Activated CD8-positive, alpha-beta T cell treated with anti-CD3 and anti-CD28 coated beads, Interleukin-2, amount 10 ng/mL, durations not matched to agents 7 days and 5 days (primary cell): ENCODE measurements at places on chromosomes 4 and X.

DNA sequence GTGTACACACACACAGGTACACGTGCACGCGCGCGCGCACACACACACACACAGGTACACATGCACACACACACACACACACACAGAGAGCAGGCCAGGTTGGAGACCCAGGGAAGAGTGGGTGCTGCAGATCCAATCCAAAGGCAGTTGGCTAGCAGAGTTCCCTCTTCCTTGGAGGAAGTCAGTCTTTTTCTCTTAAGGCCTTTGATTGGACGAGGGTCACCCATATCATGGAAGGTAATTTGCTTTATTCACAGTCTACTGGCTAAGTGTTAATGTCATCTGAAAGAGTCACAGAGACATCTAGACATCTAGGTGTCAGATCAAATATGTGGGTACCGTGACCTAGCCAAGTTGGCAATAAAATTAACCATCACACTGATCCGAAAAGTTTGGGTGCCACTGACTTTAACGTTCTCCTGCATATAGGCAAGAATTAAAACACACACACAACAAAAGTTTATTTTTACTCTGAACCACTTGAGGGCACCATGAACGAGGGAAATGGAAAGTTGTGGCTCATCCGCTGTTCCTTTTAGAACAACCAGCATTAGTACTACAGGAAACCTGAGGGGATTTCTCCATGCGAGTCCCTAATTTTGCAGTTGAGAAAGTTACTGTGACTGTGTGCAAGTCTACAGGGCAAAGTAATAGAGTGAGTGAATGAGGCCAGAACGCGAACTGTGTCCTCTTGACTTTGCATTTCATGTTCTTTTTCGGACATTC, 66.0 kb upstream of the STOX2 start:
- no peaks in the 10 kb centered on the region for H3K36me3 ChIP-seq
- H3K27me3 ChIP-seq = peaks cover 3% of the 10 kb centered on the region
- DNase-seq = no peak
- H3K4me3 ChIP-seq = no peak overlapping the region
- H3K27ac ChIP-seq = no peak overlapping the region
- no peaks in the 10 kb centered on the region for H3K4me1 ChIP-seq

DNA sequence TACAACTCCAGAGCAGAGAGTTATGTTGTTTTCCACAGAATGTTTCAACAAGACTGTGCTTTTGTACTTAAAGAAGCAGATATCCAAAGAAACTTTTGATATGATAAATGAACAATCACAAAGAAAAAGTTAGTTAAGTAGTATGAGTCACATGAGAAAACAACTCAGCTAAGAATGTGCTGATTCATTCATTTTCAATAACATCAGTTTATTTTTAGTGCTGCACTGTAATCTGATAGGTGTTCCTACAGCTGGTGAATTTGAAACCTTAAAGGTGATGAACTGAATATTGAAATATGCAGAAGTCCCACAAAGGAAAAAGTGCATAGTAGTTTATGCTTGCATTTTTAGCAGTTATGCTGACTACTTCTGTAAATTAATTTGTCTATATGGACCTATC, 180.3 kb upstream of the TENM3 start:
- H3K4me3 ChIP-seq = no peak overlapping the region
- no peak overlapping the region for H3K27ac ChIP-seq
- H3K4me1 ChIP-seq = no peaks in the 10 kb centered on the region

DNA sequence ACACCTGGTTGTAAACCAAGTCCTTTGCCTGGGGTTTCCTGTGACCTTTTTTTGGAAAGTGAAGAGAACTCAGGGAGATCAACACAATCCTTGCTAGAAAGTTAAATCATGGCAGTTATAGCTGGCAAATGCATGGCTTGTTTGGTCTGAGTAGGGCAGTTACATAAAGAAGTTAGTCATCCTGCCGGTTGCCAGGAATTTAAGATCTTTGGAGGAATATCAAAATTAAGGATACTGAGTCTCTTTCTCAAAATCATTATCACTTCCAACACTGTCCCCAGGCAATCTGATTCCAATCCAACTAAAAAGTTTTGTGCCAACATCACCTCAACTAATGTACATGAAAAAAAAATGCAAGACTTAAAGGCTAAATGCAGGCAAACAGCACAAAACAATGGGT, 40.3 kb downstream of the C4orf54 start:
- no peaks in the 10 kb centered on the region for H3K36me3 ChIP-seq
- H3K27me3 ChIP-seq = peaks cover 14% of the 10 kb centered on the region
- no peak overlapping the region for H3K27ac ChIP-seq
- no peaks in the 10 kb centered on the region for H3K4me1 ChIP-seq
- DNase-seq = no peak

- no peak overlapping the region for H3K27ac ChIP-seq
- H3K36me3 ChIP-seq = no peaks in the 10 kb centered on the region
- peaks cover 19% of the 10 kb centered on the region for H3K27me3 ChIP-seq
- no peak for DNase-seq
- no peak overlapping the region for H3K4me3 ChIP-seq
Observed at GRCh38 chr4:71232056-71232430, 106.8 kb upstream of the SLC4A4 start.

DNA sequence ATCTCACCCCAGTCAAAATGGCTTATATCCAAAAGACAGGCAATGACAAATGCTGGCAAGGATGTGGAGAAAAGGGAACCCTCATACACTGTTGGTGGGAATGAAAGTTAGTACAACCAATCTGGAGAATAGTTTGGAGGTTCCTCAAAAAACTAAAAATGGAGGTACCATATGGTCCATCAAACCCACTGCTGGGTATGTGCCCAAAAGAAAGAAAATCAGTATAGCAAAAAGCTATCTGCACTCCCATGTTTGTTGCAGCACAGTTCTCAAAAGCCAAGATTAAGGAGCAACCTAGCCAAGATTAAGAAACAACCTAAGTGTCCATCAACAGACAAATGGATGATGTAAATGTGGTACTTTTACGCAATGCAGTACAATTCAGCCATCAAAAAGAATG, 70.7 kb downstream of the DCAF12L1 start:
- H3K4me1 ChIP-seq = no peaks in the 10 kb centered on the region
- H3K27me3 ChIP-seq = no peaks in the 10 kb centered on the region
- H3K36me3 ChIP-seq = no peaks in the 10 kb centered on the region
- no peak for DNase-seq
- H3K4me3 ChIP-seq = no peak overlapping the region

DNA sequence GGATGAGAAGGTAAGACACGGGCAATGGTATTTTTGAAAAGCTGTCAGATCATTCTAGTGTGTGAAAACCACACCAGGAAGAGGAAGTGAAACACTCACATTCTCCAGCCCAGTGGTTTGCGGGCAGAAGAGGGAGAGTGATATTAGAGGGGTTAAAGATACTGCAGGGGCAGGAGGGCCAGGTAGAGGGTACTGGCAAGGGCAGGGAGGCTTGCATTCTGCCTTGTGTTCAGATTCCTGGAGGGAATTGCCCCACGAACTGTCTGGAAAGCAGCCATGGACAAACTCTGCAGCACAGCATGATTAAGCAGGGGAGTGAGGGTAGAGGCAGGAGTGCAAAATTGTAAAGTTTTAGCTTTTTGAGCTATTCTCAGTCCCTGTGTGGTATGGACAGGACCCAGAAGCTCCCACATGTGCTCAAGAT, 30.9 kb downstream of the NIPAL1 start:
- DNase-seq = peak; percentile 91
- H3K27ac ChIP-seq = peak overlapping the region; percentile 77
- peaks cover 56% of the 10 kb centered on the region for H3K4me1 ChIP-seq
- H3K27me3 ChIP-seq = peaks cover 27% of the 10 kb centered on the region
- H3K36me3 ChIP-seq = peaks cover 2% of the 10 kb centered on the region
- peak overlapping the region; percentile 62 for H3K4me3 ChIP-seq

GRCh38 chrX:94830717-94831116, 1156.7 kb downstream of the FAM133A start:
- H3K27me3 ChIP-seq = no peaks in the 10 kb centered on the region
- no peak for DNase-seq
- no peaks in the 10 kb centered on the region for H3K4me1 ChIP-seq
- H3K36me3 ChIP-seq = no peaks in the 10 kb centered on the region
- H3K27ac ChIP-seq = no peak overlapping the region

DNA sequence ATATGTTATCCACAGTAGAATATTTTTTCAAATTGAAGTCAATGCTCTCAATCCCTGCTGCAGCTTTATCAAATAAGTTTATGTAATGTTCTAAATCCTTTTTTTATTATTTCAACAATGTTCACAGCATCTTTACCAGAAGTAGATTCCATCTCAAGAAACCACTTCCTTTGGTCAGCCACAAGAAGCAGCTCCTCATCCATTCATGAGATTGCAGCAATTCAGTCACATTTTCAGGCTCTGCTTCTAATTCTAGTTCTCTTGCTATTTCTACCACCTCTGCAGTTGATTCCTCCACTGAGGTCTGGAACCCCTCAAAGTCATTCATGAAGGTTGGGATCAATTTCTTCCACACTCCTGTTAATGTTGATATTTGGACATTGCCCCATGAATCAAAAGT, 2301.3 kb upstream of the TENM3 start:
- H3K36me3 ChIP-seq = no peaks in the 10 kb centered on the region
- no peaks in the 10 kb centered on the region for H3K27me3 ChIP-seq
- no peak overlapping the region for H3K27ac ChIP-seq
- DNase-seq = no peak
- peaks cover 7% of the 10 kb centered on the region for H3K4me1 ChIP-seq

DNA sequence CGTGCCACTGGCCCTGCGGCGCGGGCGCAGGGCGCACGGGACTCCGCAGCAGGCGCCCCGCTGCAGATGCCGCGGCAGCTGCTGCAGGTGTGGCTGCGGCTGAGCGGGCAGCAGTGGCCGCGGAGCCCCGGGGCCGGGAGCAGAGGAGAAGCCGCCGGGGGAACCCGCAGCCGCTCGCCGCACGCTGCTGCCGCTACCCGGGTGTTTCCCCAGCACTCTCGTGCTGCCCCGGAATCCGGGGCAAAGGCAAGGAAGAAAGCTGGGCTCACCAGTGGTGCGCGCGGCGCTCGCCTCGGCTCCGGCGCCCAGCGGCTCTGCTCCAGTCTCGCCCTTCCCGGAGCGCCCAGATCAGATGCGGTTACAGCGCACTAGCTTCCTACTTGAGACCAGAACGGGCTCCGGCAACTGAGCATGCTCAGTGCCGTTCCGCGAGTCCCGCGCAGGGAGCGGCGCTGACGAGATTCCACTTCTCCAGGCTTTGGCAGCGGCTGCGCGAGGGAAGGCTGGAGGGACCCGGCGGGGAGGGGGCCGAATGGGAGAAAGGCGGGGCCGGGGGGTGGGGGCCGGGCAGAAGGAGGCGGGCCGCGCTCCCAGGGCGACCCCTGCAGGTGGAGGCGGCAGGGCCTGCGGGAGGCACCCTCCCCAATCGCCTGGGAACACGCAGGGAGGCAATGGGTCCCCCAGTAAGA, at the start of gene APBB2:
APBB2 (minus strand) TSS at position 407 of the 689 bp plus-strand sequence. CDS start 181,288 bp downstream, outside the sequence.
- peaks cover 29% of the 10 kb centered on the region for H3K4me1 ChIP-seq
- H3K4me3 ChIP-seq = peak within 1 kb of the TSS; percentile 75
- peaks cover 45% of the 10 kb centered on the region for H3K27me3 ChIP-seq
- no peak within 1 kb of the TSS for H3K27ac ChIP-seq

- no peak overlapping the region for H3K27ac ChIP-seq
- no peaks in the 10 kb centered on the region for H3K36me3 ChIP-seq
- peaks cover 7% of the 10 kb centered on the region for H3K4me1 ChIP-seq
- H3K27me3 ChIP-seq = peaks cover 26% of the 10 kb centered on the region
- no peak overlapping the region for H3K4me3 ChIP-seq
Observed at GRCh38 chrX:153304988-153305736, 16.4 kb downstream of the PNMA6F start.

GRCh38 chrX:149490100-149490499, 15.0 kb downstream of the IDS start:
- H3K27me3 ChIP-seq = no peaks in the 10 kb centered on the region
- no peak for DNase-seq
- no peak overlapping the region for H3K27ac ChIP-seq

DNA sequence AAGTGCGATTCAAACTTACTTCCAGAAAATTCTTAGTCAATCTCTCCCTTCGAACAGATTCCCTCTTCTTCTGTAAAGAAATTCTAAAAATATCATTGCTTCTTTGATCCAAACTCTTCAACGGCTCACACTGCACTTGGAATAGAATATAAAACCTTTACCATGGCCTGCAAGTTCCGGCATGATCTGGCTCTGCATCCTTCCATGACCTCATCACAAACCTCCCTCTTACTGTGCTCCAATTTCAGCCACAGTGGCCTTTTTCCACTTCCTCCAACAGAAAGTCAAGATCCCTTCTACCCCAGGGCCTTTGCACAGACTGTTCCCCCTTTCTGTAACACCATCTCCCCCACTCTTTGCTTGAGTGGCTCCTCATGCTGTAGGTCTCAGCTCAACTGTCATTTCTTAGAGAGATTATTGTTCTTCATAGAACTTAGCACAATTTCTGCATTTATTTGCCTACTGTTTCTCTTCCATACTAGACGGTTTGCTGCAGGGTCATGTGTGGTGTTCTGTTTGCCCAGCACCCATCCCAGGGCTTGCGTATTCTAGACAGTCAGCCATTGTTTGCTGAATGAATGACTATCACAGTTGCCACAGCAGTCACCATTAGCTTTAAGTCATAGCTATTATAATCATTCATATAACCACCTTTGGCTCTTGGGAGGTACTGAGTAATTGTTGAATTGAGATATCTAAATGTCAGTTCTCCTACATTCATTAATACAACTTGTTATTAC, 1.9 kb upstream of the STOX2 start:
- no peak overlapping the region for H3K4me3 ChIP-seq
- H3K27ac ChIP-seq = no peak overlapping the region
- no peaks in the 10 kb centered on the region for H3K4me1 ChIP-seq
- no peaks in the 10 kb centered on the region for H3K36me3 ChIP-seq
- no peak for DNase-seq

DNA sequence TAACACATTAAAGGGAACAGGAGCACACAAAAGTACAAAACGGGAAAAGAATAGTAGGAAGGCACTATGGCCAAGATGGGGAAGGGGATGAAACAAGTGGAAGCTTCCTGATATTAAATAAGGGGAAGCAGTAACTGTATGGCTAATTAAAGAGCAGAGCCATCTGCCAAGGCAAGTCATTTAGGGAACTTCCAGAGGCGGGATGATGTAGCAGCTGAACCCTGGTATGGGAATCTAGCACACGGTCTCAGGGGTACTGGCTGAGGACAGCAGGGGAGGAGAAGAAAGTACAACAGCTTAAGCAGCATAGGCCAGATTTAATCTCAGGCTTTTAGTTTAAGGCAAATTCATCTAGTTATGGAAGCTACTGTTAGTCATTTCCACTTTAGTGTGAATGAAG, 59.1 kb downstream of the IGFBP7 start:
- no peak overlapping the region for H3K4me3 ChIP-seq
- no peak for DNase-seq
- peaks cover 12% of the 10 kb centered on the region for H3K27me3 ChIP-seq
- H3K27ac ChIP-seq = no peak overlapping the region

GRCh38 chrX:34562006-34562405, 95.1 kb downstream of the TMEM47 start:
- H3K36me3 ChIP-seq = no peaks in the 10 kb centered on the region
- no peaks in the 10 kb centered on the region for H3K4me1 ChIP-seq
- no peak overlapping the region for H3K27ac ChIP-seq
- H3K4me3 ChIP-seq = no peak overlapping the region

GRCh38 chrX:24294619-24295018, 19.2 kb downstream of the SUPT20HL2 start:
- H3K4me1 ChIP-seq = no peaks in the 10 kb centered on the region
- H3K27me3 ChIP-seq = peaks cover 4% of the 10 kb centered on the region
- no peak overlapping the region for H3K4me3 ChIP-seq
- H3K27ac ChIP-seq = no peak overlapping the region
- no peaks in the 10 kb centered on the region for H3K36me3 ChIP-seq

GRCh38 chr4:174467107-174467506, 55.2 kb downstream of the HPGD start:
- H3K27me3 ChIP-seq = peaks cover 2% of the 10 kb centered on the region
- no peaks in the 10 kb centered on the region for H3K4me1 ChIP-seq
- H3K27ac ChIP-seq = no peak overlapping the region
- H3K4me3 ChIP-seq = no peak overlapping the region

- no peak overlapping the region for H3K27ac ChIP-seq
- H3K4me3 ChIP-seq = no peak overlapping the region
- DNase-seq = no peak
- H3K27me3 ChIP-seq = no peaks in the 10 kb centered on the region
- H3K4me1 ChIP-seq = peaks cover 13% of the 10 kb centered on the region
Observed at GRCh38 chr4:17664755-17665154, 50.3 kb downstream of the MED28 start.
